ENCODE measurements at places on chromosomes 16 and 17.

DNA sequence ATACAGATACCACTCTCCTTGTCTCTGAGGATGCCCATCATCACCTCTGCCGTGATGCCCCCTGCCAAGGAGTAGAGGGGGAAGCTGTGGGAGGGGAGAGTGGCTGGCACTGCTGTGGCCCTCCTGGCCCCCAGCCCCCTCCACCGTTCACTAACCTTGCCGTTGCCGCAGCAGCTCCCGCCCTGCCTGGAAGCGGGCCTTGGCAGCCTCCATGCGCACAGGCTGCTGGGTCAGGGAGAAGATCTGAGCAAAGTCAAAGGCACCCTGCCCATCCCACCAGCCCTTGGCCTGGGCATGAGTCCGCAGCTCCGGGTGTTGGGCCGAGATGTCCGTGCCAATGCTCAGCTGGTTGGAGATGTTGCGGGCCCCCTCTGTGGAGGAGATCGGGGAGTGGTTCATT lies 2.4 kb downstream of the SCRN2 start:
- H3K36me3 ChIP-seq = peaks cover 3% of the 10 kb centered on the region
- no peaks in the 10 kb centered on the region for H3K27me3 ChIP-seq
- no peak for DNase-seq
- peaks cover 12% of the 10 kb centered on the region for H3K4me1 ChIP-seq
- no peak overlapping the region for H3K27ac ChIP-seq

- H3K27me3 ChIP-seq = no peaks in the 10 kb centered on the region
- H3K4me1 ChIP-seq = no peaks in the 10 kb centered on the region
- DNase-seq = no peak
- peaks cover 4% of the 10 kb centered on the region for H3K36me3 ChIP-seq
Observed at GRCh38 chr17:2250140-2251095, 53.2 kb downstream of the SMG6 start.

GRCh38 chr17:57436565-57436964 lies 180.2 kb downstream of the MSI2 start:
- no peaks in the 10 kb centered on the region for H3K27me3 ChIP-seq
- DNase-seq = no peak
- no peak overlapping the region for H3K4me3 ChIP-seq
- peaks cover 44% of the 10 kb centered on the region for H3K4me1 ChIP-seq

DNA sequence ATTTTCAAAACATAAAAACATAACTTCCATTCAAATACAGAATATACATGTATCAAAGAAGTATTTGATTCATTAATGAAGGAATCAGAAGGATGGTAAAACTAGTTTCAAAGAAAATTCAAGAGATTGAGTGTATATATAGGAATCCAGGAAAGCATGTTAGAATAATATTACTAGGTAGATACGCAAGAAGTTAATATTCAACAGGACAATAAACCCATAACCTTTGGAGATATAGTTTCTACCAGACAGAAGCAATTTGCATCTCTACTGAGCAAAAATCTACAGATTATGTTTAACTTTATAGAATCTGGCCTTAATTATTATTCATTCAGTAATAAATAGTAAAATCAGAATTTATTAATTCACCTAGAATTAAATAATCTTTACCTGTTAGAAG lies 166.8 kb downstream of the CNTNAP4 start:
- H3K4me1 ChIP-seq = no peaks in the 10 kb centered on the region
- H3K27me3 ChIP-seq = no peaks in the 10 kb centered on the region
- H3K27ac ChIP-seq = no peak overlapping the region
- no peak overlapping the region for H3K4me3 ChIP-seq

GRCh38 chr16:17382949-17383863 lies 87.6 kb downstream of the XYLT1 start:
- H3K4me3 ChIP-seq = no peak overlapping the region
- no peaks in the 10 kb centered on the region for H3K27me3 ChIP-seq
- no peak for DNase-seq
- peaks cover 83% of the 10 kb centered on the region for H3K4me1 ChIP-seq

DNA sequence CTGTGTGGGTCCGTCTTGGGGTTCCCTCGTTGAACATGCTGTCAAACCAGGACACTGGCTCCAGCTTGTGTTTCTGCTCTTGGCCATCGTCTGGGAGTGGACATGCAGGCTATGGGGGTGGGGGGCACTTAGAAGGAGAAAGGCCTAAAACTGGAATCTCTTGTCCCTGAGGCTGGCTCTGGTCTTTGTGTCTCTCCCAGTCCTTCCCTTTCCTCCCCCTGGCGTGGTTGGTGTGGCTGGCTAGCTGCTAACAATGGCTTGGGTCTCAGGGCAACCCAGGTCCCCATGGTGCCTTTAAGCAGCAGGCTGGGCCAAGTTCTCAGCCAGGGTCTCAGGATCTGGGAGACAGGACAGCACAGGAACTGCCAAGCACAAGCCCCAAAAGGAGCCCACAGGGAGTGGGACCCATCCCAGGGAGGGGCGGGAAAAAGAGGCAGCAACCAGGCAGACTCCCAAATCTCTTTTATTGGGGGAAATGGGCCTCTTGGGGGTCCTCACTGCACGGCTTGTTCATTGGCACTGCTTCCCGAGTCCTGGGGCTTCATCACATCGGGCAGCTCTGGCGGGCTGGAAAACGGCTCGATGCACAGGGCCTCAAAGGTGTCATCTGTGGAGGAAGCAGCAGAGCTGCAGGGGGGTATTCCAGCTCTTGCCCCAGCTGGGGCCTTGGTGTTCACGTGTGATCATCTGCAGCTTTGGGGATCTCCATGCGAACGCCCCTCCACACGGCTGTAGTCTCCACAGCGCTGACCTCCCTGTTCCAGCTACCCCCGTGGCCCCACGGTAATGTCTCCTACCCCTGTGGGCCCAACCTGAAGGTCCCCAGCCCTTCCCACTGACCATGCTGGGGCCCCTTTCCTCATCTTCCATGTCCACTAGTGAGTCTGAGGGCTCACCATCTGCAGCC lies 5.3 kb downstream of the ELOB start:
- peaks cover 65% of the 10 kb centered on the region for H3K36me3 ChIP-seq
- DNase-seq = no peak
- H3K27ac ChIP-seq = peak overlapping the region; percentile 60
- H3K4me1 ChIP-seq = no peaks in the 10 kb centered on the region
- H3K4me3 ChIP-seq = no peak overlapping the region
- H3K27me3 ChIP-seq = no peaks in the 10 kb centered on the region

DNA sequence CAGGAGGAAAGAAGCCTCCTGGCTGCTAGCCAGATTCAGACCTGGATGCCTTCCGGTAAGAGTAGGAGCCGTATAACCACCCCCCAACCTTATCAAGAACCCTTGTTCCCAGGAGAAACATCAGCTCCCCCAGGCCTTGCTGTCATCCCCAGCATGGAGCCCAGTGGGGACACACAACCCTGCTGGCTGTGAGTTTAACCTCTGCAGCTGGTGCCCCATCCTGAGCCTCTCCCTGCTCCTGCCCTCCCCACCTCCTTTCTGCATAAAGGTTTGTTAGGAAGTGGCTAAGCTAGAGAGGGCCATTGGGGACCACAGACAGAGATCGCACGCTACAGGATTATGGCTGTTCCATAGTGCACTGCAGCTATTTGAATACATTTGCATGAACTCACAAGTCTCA lies 55.5 kb upstream of the RPL38 start:
- no peaks in the 10 kb centered on the region for H3K4me1 ChIP-seq
- H3K36me3 ChIP-seq = no peaks in the 10 kb centered on the region
- no peaks in the 10 kb centered on the region for H3K27me3 ChIP-seq
- no peak overlapping the region for H3K27ac ChIP-seq
- DNase-seq = no peak

GRCh38 chr17:18093616-18094408 lies 6.1 kb downstream of the DRG2 start:
- peak; percentile 87 for DNase-seq
- H3K36me3 ChIP-seq = no peaks in the 10 kb centered on the region
- no peaks in the 10 kb centered on the region for H3K27me3 ChIP-seq
- no peaks in the 10 kb centered on the region for H3K4me1 ChIP-seq
- no peak overlapping the region for H3K27ac ChIP-seq
- H3K4me3 ChIP-seq = no peak overlapping the region

GRCh38 chr17:64938290-64938689 lies 19.0 kb upstream of the LRRC37A3 start:
- no peaks in the 10 kb centered on the region for H3K36me3 ChIP-seq
- H3K4me3 ChIP-seq = no peak overlapping the region
- no peak for DNase-seq
- H3K4me1 ChIP-seq = no peaks in the 10 kb centered on the region
- no peaks in the 10 kb centered on the region for H3K27me3 ChIP-seq

DNA sequence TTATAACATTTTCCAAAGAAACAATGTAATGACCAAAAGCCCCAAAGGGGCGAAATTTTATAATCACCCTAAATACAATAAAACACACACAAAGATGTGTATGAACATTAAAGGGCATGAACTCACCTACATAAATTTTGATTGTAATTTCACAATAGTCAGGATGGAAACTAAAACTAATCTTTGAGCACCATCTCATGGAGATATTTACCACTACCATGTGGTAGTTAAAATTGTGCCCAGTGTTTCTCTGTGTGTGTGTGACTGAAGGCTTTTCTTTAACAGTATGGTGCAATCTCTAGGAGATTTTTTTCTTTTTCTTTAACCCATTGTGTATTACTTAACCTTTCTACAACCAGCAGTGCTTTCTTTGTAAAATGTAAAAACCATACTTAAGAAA lies 19.7 kb upstream of the MEIOC start:
- H3K36me3 ChIP-seq = no peaks in the 10 kb centered on the region
- H3K27me3 ChIP-seq = no peaks in the 10 kb centered on the region
- DNase-seq = peak; percentile 77
- no peaks in the 10 kb centered on the region for H3K4me1 ChIP-seq

DNA sequence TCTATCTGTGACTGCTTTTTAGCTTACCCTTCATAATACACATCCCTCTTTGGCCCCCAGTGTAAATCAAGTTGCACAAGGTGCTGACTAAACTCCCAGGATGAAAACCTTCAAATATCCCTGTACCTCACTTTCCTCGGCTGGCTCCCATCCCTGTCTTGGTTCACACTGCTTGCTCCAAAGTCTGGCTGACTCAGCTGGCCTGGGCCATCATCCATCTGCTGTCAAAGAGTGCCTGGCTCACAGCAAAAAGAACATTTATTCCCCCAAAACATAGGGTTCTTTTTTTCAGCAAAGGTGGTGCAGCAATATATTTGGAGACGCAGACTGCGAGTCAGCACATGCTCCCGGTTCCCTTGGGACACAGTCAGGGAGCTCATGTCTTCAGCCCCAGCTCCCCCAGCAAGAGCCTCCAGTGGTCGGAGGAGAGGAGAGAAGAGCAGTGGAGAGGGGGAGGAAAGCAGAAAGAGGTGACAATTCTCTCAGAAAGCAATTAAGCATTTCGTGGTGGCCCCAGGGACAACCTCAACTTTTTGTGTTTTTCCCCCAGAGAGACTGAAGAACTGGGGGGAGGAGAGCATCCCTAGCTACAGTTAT lies 26.1 kb downstream of the GPR142 start:
- no peaks in the 10 kb centered on the region for H3K36me3 ChIP-seq
- no peaks in the 10 kb centered on the region for H3K27me3 ChIP-seq
- peaks cover 32% of the 10 kb centered on the region for H3K4me1 ChIP-seq
- H3K4me3 ChIP-seq = no peak overlapping the region
- no peak overlapping the region for H3K27ac ChIP-seq
- no peak for DNase-seq

- H3K4me1 ChIP-seq = peaks cover 23% of the 10 kb centered on the region
- peak overlapping the region; percentile 99 for H3K27ac ChIP-seq
- no peak overlapping the region for H3K4me3 ChIP-seq
- peak; percentile 57 for DNase-seq
Observed at GRCh38 chr17:68468788-68469187, 11.5 kb upstream of the WIPI1 start.

DNA sequence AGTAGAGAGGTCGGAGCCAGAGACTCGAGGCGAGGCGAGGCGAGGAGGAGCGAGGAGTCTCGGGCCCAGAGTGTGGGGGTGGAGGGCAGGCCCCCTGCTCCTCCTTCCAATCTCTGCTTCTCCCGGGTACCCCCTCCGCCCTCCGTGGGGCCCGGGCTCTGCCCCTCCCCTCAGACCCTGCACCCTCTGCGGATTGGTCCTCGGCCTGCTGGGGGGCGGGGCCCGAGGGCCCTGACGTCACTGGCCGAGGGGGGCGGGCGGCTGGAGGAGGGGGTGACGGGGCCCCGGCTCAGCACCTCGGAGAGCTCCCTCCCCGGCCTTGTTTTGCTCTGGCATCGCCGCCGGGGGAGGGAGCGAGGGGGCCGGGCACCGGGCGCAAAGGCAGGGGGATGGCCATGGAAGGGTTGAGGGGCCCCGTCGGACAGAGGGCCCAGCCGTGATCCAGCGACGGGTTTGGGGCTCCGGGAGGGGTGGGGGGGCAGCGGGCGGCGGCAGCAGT lies at the start of gene RUNDC3A:
RUNDC3A (plus strand) TSS at position 282 of the 499 bp plus-strand sequence. CDS start 232 bp downstream, outside the sequence.
- H3K27me3 ChIP-seq = peaks cover 15% of the 10 kb centered on the region
- DNase-seq = peak; percentile 94
- no peaks in the 10 kb centered on the region for H3K36me3 ChIP-seq
- no peak within 1 kb of the TSS for H3K27ac ChIP-seq
- H3K4me3 ChIP-seq = peak within 1 kb of the TSS; percentile 33
- H3K4me1 ChIP-seq = peaks cover 7% of the 10 kb centered on the region

- H3K27me3 ChIP-seq = no peaks in the 10 kb centered on the region
- no peaks in the 10 kb centered on the region for H3K4me1 ChIP-seq
- H3K27ac ChIP-seq = no peak overlapping the region
- H3K4me3 ChIP-seq = no peak overlapping the region
Observed at GRCh38 chr17:65587534-65588180, 26.2 kb upstream of the AXIN2 start.

DNA sequence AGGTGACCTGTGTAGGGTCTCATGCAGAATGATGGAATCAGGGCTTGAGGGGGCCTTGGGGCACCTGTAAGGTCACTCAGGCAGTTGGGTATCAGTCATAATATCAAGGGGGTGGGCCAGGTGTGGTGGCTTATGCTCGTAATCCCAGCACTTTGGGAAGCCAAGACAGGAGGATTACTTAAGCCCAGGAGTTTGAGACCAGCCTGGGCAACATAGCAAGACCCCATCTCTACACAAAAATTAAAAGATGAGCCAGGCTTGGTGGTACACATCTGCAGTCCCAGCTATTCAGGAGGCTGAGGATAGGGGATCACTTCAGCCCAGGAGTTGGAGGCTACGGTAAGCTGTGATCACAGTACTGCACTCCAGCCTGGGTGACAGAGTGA lies 7.5 kb downstream of the ERN2 start:
- H3K27ac ChIP-seq = no peak overlapping the region
- DNase-seq = no peak
- peaks cover 3% of the 10 kb centered on the region for H3K27me3 ChIP-seq
- no peak overlapping the region for H3K4me3 ChIP-seq
- no peaks in the 10 kb centered on the region for H3K4me1 ChIP-seq
- H3K36me3 ChIP-seq = no peaks in the 10 kb centered on the region

GRCh38 chr17:72308744-72309385 lies 188.0 kb downstream of the SOX9 start:
- no peak overlapping the region for H3K27ac ChIP-seq
- DNase-seq = no peak
- no peak overlapping the region for H3K4me3 ChIP-seq
- no peaks in the 10 kb centered on the region for H3K4me1 ChIP-seq
- H3K27me3 ChIP-seq = no peaks in the 10 kb centered on the region

- H3K27ac ChIP-seq = no peak overlapping the region
- no peaks in the 10 kb centered on the region for H3K36me3 ChIP-seq
- no peak overlapping the region for H3K4me3 ChIP-seq
- H3K4me1 ChIP-seq = no peaks in the 10 kb centered on the region
- DNase-seq = no peak
Observed at GRCh38 chr16:54320697-54321340, 34.2 kb upstream of the IRX3 start.
